Left lung (tissue), 14 donors: ENCODE measurements at places on chromosomes 3 and 15. TPM values are rescaled to one million over a fixed set of nuclear protein-coding genes. Genes with fewer than 3 reads are reported as not detected.

- no peak overlapping the region for H3K27ac ChIP-seq
- no peak for DNase-seq
- no peak overlapping the region for H3K4me3 ChIP-seq
- peaks cover 6% of the 10 kb centered on the region for H3K36me3 ChIP-seq
- no peaks in the 10 kb centered on the region for H3K27me3 ChIP-seq
These were observed 7.2 kb upstream of the IL20RB start for GRCh38 chr3:136950623-136951022.

- peak overlapping the region; percentile 26 for H3K27ac ChIP-seq
- DNase-seq, result no peak
- no peak overlapping the region for H3K4me3 ChIP-seq
- H3K4me1 ChIP-seq, result peaks cover 3% of the 10 kb centered on the region
- peaks cover 63% of the 10 kb centered on the region for H3K36me3 ChIP-seq
These were observed 16.5 kb downstream of the HPS3 start for GRCh38 chr3:149145974-149146373.

DNA sequence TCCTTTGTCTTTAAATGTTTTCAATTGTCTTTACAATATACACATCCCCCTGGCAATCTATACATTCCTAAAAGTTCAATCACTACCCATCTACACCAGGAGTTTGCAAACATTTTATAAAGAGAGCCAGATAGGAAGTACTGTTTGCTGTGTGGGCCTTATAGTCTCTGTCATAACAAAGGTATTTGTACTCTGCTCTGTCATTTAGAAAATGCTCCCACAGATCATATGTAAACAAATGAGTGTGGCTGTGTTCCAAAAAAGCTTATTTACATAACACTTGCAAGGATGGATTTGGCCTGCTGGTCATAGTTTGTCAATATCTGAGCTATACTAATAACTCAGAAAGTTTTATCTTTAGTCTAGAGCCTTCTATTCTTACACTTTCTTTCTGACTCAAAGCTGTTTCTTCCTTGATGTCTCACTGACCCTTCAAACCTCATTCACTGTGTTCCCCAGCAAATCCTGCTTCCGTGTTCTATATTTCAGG, 511.9 kb downstream of the GBE1 start:
- no peak for DNase-seq
- H3K36me3 ChIP-seq, result no peaks in the 10 kb centered on the region
- H3K27ac ChIP-seq, result no peak overlapping the region
- H3K4me3 ChIP-seq, result no peak overlapping the region
- no peaks in the 10 kb centered on the region for H3K4me1 ChIP-seq

- no peak for DNase-seq
- no peaks in the 10 kb centered on the region for H3K36me3 ChIP-seq
- no peaks in the 10 kb centered on the region for H3K27me3 ChIP-seq
These were observed 270.7 kb upstream of the THRB start for GRCh38 chr3:24765399-24765798.

DNA sequence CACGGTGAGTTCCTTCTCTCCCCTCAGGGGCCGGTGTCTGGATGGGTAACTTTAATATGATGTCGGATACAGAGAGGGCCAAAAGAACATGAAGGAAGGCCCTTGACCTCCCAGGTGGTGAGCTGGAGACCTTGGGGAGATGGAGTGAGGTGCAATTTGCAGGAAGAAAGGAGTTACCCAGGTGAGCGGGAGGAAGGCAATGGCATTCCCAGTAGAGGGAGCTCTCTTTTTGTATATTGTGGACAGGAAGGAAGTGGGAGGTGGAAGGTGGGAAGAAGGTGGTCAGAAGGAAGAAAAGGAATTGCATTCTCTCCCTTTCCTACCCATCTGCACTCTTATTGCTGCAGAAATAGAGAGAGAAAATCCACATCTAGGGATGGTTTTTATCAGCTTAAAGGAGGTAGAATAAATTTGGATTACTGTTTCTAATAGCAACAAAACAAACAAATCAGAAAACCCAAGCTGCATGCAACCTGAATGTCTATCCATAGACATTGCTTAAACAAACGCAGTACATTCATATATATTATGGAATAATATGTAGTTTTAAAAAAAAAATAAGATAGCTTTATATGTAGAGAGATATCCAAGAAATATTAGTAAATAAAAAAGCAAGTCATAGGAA, 169.0 kb upstream of the TSC22D2 start:
- no peaks in the 10 kb centered on the region for H3K4me1 ChIP-seq
- H3K27me3 ChIP-seq, result no peaks in the 10 kb centered on the region
- H3K4me3 ChIP-seq, result no peak overlapping the region
- DNase-seq, result no peak

DNA sequence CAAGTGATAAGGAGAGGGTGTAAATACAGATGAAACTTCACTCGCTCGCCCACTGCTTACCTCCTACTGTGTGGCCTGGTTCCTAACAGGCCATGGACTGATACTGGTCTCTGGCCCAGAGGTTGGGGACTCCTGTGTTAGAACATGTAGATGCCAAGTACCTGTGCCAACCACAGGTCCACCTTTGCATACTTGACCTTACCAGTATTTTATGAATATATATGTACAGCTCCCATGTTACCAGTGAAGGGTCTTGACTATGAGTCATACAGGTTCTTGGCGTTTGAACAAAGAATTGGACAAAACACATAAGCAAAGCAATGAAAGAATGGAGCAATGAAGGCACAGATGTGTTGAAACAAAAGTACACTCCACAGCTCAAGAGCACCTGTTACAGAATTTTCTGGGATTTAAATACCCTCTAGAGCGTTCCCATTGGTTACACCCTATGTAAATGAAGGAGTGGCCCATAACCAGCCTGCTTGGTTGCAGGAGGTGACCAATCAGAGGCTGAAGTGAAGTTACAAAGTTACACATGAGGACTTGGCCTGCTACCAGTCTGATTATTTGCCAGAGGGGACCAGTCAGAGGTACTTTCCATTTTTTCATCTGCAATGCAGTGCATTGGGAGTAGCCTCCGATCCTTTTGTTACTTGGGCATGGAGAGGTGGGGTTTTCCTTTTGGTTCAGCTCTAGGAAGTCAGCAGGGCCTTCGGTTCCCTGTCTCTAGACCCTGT, 1.7 kb upstream of the GFM1 start:
- DNase-seq, result no peak
- H3K36me3 ChIP-seq, result no peaks in the 10 kb centered on the region
- no peak overlapping the region for H3K4me3 ChIP-seq
- peaks cover 16% of the 10 kb centered on the region for H3K4me1 ChIP-seq
- H3K27ac ChIP-seq, result peak overlapping the region; percentile 13

DNA sequence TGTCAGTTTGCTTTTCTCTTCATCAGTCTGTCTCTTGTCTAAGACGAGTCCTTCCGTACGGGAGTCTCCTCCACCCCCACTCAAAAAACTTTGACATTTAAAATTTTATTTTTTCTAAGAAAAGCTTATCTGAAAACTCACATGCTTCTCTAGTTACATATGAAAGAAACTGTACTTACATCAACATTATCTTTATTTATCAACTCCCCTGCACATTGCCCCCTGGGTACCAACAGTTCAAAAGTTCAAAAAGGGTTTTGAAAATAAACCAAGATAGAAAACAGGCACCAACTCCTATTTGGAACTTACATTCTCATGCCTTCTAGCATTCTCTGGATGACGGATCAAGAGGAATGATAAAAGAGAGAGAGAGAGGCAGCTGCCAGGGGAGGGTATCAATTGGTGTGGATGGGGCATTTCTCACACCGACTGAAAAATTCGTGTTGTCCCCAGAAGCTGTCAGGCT, 182.5 kb downstream of the FOXP1 start:
- H3K36me3 ChIP-seq, result no peaks in the 10 kb centered on the region
- H3K27me3 ChIP-seq, result no peaks in the 10 kb centered on the region
- no peak overlapping the region for H3K4me3 ChIP-seq
- DNase-seq, result no peak

GRCh38 chr3:141460097-141460704, 26.6 kb upstream of the RASA2 start:
- H3K27ac ChIP-seq, result no peak overlapping the region
- H3K4me3 ChIP-seq, result no peak overlapping the region
- peak; percentile 76 for DNase-seq

DNA sequence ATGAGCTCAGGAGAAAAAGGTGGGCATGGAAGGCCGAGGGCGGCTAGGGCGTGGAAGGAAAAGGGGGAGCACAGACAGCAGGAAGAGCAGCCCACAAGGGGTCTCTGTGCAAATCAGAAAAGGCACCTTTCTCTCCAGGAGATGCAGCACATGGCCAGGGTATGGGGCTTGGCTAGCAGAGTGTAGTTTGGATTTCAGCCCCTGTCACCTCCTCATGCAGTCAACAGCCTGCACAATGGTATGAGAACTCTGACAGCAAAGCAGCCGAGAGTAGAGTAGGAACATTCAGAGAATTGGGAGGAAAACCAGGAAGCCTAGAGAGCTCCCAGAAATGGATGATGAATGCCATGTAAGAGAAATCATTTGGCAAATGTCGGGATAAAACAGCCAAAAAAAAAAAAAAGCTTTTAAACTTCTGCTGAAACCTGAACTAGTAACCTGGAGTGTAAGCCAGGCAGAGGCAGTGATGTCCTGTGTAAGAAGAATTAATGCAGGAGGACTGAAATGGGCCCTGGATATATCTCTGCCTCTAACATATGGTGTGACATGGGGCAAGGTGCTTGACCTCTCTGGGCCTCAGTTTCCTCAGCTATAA, 25.7 kb downstream of the FSTL1 start:
- no peaks in the 10 kb centered on the region for H3K36me3 ChIP-seq
- H3K27ac ChIP-seq, result no peak overlapping the region
- no peak for DNase-seq

DNA sequence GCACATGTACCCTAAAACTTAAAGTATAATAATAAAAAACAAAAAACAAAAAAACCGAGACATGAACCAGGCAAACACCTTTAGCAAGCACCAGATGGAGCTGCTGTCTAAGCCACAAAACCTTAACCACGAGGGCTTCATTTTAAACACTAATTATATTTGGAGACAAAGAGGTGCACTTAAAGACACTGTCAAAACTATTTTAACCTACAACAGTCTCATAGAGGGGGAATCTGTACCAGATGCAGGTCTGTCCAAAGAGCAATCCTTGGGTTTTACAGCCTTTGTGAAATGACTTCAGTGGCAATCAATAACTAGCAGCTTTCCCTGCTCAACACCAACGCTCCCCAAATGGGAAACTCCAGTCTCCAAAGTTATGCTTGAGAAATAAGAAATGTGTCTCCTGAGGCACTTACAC, 115.7 kb upstream of the TSPAN3 start:
- no peak overlapping the region for H3K27ac ChIP-seq
- H3K27me3 ChIP-seq, result no peaks in the 10 kb centered on the region

DNA sequence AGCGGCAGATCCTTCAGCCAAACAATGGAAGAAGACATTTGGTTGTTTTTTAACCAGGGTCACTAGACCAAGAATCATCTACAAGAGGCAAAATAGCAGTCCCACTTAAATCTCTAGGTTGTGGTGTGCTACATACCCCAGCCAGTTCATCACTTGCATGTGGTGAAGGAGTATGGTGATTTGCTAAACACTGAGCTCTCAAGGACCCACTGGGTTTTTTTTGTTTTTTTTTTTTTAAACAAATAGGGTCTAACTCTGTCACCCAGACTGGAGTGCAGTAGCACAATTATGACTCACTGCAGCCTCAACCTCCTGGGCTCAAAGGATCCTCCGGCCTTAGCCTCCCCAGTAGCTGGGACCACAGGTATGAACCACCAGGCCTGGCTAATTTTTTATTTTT, 508.0 kb downstream of the FOXP1 start:
- peaks cover 1% of the 10 kb centered on the region for H3K4me1 ChIP-seq
- DNase-seq, result no peak
- no peak overlapping the region for H3K4me3 ChIP-seq
- no peaks in the 10 kb centered on the region for H3K27me3 ChIP-seq
- no peaks in the 10 kb centered on the region for H3K36me3 ChIP-seq

DNA sequence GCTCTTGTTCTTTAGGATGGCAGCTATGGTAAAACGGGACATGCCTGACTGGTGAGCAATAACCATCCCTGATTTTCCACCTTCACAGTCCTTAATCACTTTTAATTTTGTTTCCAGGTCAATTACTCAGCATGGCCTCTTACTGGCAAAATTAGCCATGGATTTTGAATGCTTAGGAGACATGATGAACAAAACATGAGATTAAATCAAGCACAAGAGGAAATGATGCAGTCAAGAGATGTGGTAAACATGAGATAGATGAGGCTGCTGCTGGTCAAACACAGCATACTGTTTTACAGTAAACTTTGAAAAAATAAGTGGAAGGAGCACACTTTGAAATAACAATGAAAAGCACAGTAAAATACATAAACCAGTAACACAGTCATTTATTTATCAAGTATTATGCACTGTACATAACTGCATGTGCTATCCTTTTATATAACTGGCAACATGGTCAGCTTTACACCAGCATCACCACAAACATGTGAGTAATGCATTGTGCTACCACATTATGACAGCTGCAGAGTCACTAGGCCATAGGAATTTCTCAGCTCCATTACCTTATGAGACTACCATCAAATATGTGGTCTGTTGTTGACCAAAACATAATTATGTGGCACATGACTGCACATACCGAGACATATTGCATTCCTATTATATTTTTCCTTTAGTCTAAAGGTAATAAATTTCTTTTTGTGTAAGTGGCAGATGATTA, 30.1 kb upstream of the ZNF502 start:
- no peak overlapping the region for H3K4me3 ChIP-seq
- H3K36me3 ChIP-seq, result no peaks in the 10 kb centered on the region
- no peak overlapping the region for H3K27ac ChIP-seq
- no peaks in the 10 kb centered on the region for H3K27me3 ChIP-seq

GRCh38 chr3:126133606-126134005, 46.8 kb downstream of the ALDH1L1 start:
- no peak overlapping the region for H3K4me3 ChIP-seq
- peaks cover 11% of the 10 kb centered on the region for H3K4me1 ChIP-seq
- peaks cover 8% of the 10 kb centered on the region for H3K27me3 ChIP-seq

GRCh38 chr3:123687286-123687685, 102.4 kb upstream of the HACD2 start:
- H3K4me1 ChIP-seq, result peaks cover 6% of the 10 kb centered on the region
- H3K27ac ChIP-seq, result no peak overlapping the region
- H3K4me3 ChIP-seq, result no peak overlapping the region
- no peaks in the 10 kb centered on the region for H3K27me3 ChIP-seq

GRCh38 chr3:117848606-117849005, 1139.0 kb downstream of the TUSC7 start:
- no peak for DNase-seq
- H3K4me3 ChIP-seq, result no peak overlapping the region
- no peak overlapping the region for H3K27ac ChIP-seq
- no peaks in the 10 kb centered on the region for H3K36me3 ChIP-seq

GRCh38 chr15:69524814-69525213, 72.2 kb downstream of the RPLP1 start:
- no peak for DNase-seq
- H3K27me3 ChIP-seq, result peaks cover 10% of the 10 kb centered on the region
- no peaks in the 10 kb centered on the region for H3K36me3 ChIP-seq
- no peak overlapping the region for H3K27ac ChIP-seq
- no peak overlapping the region for H3K4me3 ChIP-seq

NR1I2 gene
- 0.12 TPM for total RNA-seq

C3orf49 gene
- total RNA-seq, result not detected

ST3GAL6 gene
- 10.9 TPM for total RNA-seq

C3orf85 gene
- not detected for total RNA-seq

TRMT10C gene
- total RNA-seq, result 18.2 TPM

NLGN1 gene
- 3.1 TPM for total RNA-seq

RTP4 gene
- 5.1 TPM for total RNA-seq

SPTBN5 gene
- total RNA-seq, result 4.8 TPM

RAB27A gene
- total RNA-seq, result 85.7 TPM

SLCO2A1 gene
- 169 TPM for total RNA-seq

BCHE gene
- total RNA-seq, result 6.6 TPM

ESYT3 gene
- total RNA-seq, result 24.5 TPM

CCRL2 gene
- total RNA-seq, result 37.1 TPM
